ENCODE measurements at places on chromosomes 12 and 14.
A peak's percentile ranks its signal among the peaks of the same experiment; 100 is the strongest.

- no peak overlapping the region for H3K4me3 ChIP-seq
- peaks cover 12% of the 10 kb centered on the region for H3K27me3 ChIP-seq
- H3K4me1 ChIP-seq, result no peaks in the 10 kb centered on the region
- no peaks in the 10 kb centered on the region for H3K36me3 ChIP-seq
- H3K27ac ChIP-seq, result no peak overlapping the region
- DNase-seq, result no peak
Measured at GRCh38 chr12:15629761-15630160, 159.4 kb downstream of the EPS8 start.

DNA sequence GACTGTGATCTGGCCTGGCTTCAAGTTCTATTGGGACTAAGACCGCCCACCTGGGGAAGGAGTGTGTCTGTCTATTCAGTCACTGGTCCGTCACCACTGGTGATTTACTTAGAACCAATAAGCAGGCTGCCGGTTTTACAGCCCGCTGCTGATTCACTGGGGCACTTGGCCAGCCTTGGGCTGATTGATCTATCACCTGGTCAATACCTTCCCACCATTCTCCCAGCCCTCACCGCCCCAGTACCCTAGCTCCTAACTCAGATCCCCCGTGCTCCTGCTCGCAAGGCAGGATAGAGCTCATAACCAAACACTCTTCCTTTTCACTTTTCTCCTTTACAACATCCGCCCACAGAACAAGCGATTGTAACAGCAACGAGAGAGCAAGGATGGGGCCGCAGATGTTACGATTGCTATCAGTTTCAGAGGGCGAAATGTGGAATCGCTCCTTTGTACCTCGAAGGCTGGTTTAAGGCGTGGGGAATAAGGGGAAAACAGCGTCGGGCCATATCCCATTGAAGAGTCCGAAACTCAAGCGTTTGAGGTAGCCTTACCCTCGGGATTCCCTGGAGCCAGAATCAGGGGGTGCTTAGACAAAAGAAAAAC, 672 bp downstream of the RDH11 start:
- peaks cover 28% of the 10 kb centered on the region for H3K4me1 ChIP-seq
- H3K27me3 ChIP-seq, result no peaks in the 10 kb centered on the region
- DNase-seq, result peak; percentile 92

- no peak overlapping the region for H3K4me3 ChIP-seq
- H3K36me3 ChIP-seq, result no peaks in the 10 kb centered on the region
- no peak for DNase-seq
- H3K27ac ChIP-seq, result no peak overlapping the region
Measured at GRCh38 chr12:42053456-42053855, 91.2 kb downstream of the GXYLT1 start.

DNA sequence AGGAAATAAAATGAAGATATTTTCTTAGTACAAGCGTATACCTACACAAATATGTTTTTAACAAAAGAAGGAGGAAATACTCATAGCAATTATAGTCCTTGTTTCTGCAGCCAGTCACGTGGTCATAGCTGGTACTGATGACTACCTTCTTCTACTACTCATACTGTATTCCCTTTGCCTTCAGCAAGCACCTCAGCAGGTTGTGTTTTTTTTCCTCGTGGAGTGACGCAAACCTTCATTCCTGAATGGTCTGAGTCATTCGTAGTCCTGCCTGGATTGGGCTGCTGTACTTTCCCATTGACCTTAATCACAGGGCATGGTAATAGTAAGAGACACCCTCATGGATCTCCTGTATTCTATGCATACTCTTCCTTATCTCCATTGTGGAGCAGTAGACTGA, 25.7 kb upstream of the SLC16A7 start:
- H3K4me3 ChIP-seq, result no peak overlapping the region
- no peaks in the 10 kb centered on the region for H3K36me3 ChIP-seq
- peaks cover 15% of the 10 kb centered on the region for H3K27me3 ChIP-seq

- peaks cover 12% of the 10 kb centered on the region for H3K36me3 ChIP-seq
- peaks cover 33% of the 10 kb centered on the region for H3K4me1 ChIP-seq
- peak; percentile 86 for DNase-seq
- H3K4me3 ChIP-seq, result peak overlapping the region; percentile 73
- H3K27me3 ChIP-seq, result peaks cover 1% of the 10 kb centered on the region
- H3K27ac ChIP-seq, result peak overlapping the region; percentile 72
Measured at GRCh38 chr14:104795781-104796686, 486 bp upstream of the AKT1 start.

DNA sequence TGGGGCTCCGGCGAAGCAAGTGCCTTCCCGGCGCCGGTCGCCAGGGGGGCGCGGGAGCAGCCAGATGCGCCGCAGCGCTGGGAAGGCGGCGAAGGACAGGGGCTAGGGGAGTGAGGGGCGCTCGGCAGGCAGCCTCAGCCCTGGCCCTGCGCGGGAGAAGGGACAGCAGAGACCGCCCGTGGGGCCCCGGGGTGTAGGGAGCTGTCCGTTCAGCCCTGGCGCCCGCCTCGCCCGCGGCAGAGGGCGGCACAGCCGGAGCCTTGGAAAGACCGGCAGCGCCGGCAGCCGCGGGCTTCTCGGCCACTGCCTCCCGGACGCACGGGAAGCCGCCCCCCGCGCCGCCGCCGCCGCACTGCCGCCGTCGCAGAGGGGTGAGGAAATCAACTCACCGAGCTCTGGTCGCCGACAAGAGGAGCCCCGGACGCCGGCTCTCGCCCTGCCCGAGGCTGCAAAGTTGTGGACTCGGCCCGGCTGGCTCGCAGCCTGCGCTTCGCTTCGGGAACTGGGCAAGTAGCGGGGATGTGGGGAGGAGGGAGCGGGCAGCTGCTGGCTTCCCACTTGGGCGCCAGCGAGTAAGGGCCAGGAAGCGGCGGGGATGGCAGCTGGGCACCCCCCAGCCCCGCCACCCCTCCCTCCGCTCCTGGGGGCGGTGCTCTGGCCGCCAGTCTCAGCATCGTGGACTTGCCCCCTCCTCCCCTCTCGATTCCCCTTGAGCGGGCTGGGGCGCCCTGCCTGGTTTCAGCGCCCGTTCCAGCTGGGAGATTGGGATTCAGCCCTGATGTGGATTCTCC, at the start of gene ZDHHC22:
Gene ZDHHC22, minus strand, starts transcription at position 578 of the 791 bp plus-strand sequence. CDS start 2,053 bp downstream, outside the sequence.
- peaks cover 73% of the 10 kb centered on the region for H3K27me3 ChIP-seq
- H3K4me1 ChIP-seq, result peaks cover 8% of the 10 kb centered on the region
- DNase-seq, result no peak
- H3K36me3 ChIP-seq, result no peaks in the 10 kb centered on the region

- H3K27me3 ChIP-seq, result no peaks in the 10 kb centered on the region
- peaks cover 21% of the 10 kb centered on the region for H3K36me3 ChIP-seq
- peak within 1 kb of the TSS; percentile 93 for H3K4me3 ChIP-seq
- H3K27ac ChIP-seq, result peak within 1 kb of the TSS; percentile 97
- H3K4me1 ChIP-seq, result peaks cover 62% of the 10 kb centered on the region
Measured at GRCh38 chr14:91113829-91114078, at the start of gene DGLUCY. Gene DGLUCY, plus strand, starts transcription at chr14:91114073. Its CDS starts 46,222 bp downstream, at chr14:91160295.

- H3K4me1 ChIP-seq, result peaks cover 7% of the 10 kb centered on the region
- no peak overlapping the region for H3K27ac ChIP-seq
- no peak overlapping the region for H3K4me3 ChIP-seq
- no peaks in the 10 kb centered on the region for H3K27me3 ChIP-seq
- no peak for DNase-seq
Measured at GRCh38 chr12:110379631-110380030, 23.9 kb downstream of the ANAPC7 start.
